ENCODE measurements at places on chromosomes 16 and 17. TPM values are rescaled to one million over a fixed set of nuclear protein-coding genes. Genes with fewer than 3 reads are reported as not detected.
A peak's percentile ranks its signal among the peaks of the same experiment; 100 is the strongest.

Gene RHBDL3
- total RNA-seq: not detected

- DNase-seq: no peak
Observed at GRCh38 chr16:67647111-67647651, 2.2 kb downstream of the CARMIL2 start.

GRCh38 chr16:29198231-29198630 lies 208.3 kb downstream of the NPIPB11 start:
- DNase-seq: no peak

Gene SP2
- total RNA-seq: 30.6 TPM

GRCh38 chr16:87054856-87055255 lies 262.3 kb downstream of the C16orf95 start:
- DNase-seq: no peak

Gene CES5A
- total RNA-seq: not detected

- DNase-seq: no peak
Observed at GRCh38 chr17:55663400-55663799, 59.3 kb downstream of the TMEM100 start.

Gene BIRC5
- total RNA-seq: 0.67 TPM

DNA sequence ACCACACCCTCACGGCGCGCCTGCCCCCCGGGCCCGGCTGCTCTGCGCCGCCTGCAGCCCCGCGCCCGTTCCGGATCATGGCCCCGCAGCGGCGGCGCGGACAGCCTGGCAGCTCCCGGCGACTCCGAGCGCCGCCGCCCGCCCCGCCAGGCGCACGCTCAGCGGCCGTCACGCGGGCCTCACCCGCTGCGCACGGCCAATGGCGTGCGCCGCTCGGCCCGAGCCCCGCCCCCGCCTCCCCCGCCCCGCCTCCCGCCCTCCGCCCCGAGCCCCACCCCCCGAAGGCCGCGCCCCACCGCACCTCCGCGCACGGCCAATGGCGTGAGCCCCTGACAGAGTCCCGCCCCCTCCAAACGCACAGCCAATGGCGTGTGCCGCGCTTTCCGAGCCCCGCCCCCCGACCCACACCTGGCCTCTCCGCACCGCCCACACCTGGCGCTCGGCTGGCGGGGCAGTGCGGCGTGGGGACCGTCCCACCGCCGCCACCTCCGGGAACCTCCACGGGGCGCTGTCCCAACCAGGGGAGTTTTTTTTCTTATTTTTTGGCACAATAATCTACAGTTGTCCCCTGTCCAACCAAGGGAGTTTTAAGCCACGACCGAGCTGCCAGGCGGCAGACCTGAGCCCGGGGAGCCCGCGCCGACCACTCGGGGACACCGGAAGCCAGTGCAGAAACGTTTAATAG lies at the start of gene PCYT2:
Gene PCYT2, minus strand, starts transcription at position 123 of the 685 bp plus-strand sequence. Its CDS starts 44 bp downstream, at position 79.
- peak; percentile 91 for DNase-seq

Gene UBB
- total RNA-seq: 841 TPM

Gene SLC16A5
- 15.9 TPM for total RNA-seq

DNA sequence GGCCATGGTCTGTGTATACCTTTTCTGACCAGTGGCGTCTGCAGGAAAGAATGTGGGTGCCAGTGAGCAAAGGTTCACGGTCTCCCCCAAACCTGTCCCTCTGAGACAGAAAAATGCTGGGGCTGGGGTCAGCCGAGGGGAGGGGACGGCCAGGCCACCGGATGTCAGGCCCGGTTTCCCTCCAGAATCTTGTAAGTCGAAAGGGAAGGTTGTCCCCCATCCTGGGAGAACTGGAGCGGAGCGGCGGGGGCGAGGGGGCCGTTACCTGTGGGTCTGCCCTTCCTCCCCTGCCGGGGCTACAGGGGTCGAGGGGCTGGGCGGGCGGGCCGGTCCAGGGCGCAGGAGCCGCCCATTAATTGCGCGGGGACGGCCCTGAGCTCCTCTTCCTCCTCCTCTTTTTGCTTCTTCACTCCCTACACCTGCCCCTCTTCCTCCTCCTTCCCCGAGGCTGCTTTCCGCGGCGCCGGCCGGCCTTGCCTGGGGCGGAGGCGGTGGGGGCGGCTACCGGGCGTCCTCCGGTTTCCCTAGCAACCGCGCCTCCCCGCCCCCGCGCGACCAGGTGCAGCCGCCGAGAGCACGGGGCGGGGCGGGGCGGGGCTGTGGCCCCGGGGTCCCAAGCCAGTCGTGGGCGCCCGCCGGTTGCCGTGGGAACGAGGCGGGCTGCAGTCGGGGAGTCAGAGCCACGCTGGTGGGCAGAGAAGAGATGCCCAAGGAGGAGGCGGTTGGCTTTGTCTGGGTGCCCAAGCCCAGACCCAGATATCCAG lies at the start of gene MARCHF10:
Gene MARCHF10, minus strand, starts transcription at position 503 of the 764 bp plus-strand sequence. CDS start 6,579 bp downstream, outside the sequence.
- DNase-seq: no peak

DNA sequence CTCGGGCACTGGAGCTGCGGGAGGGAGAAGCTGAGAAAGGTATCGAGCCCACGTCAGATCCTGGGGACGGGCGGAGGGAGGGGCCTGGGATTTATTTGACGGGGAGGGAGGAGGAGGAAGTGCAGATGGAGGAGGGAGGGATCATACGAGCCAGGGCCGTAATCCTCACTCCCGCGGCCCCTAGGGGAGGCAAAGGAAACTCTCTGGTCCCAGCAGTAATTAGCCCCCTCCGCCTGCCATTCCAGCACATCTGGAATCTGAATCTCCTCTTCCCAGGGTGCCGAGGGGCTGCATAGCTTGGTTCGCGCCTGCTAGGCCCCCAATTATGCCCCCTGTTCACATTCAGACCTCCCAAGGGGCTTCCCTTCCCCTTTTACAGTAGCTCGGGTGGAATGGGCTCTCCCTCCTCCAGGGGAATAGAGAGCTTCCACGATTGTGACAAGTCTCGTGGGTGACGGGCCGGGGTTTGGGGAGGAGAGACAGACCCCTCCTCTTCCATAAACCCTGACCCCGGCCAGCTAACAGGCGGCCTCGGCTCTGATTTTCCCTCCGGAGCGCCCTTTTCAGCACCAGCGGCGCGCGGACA lies at the start of gene SEZ6L2:
Gene SEZ6L2, minus strand, starts transcription at position 35 of the 586 bp plus-strand sequence. CDS start 531 bp downstream, outside the sequence.
- DNase-seq: no peak

GRCh38 chr16:85355515-85355837 lies 243.2 kb upstream of the CIBAR2 start:
- no peak for DNase-seq

DNA sequence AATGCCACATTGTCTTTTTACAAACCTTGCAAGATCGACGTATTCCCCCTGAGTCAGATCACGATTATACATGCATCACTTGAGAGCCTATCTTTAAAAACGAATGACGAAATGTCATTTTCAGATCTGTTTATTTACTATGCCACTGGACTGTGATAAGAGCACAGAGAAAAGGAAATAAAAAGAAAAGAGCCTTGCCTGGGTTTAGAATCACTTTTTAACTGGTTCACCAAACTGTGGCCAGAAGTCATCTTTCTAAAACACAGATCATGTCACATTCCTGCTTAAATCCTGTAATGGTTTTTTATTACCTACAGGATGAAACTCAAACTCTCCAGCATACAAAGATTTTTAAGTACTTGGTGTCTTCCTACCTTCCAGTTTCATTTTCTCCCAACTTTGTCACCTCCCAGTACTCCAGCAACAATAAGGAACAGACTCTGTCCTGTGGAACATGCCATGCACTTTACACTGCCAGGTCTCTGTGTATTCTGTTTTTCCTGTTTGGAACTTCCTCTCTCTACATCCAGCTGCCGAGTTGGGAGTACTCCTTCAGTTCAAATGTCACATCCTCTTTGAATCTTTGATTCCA lies 91.5 kb downstream of the SNX11 start:
- no peak for DNase-seq

GRCh38 chr16:58519707-58520106 lies 4.4 kb downstream of the SETD6 start:
- DNase-seq: no peak

Gene ABCC12
- total RNA-seq: not detected

- DNase-seq: no peak
Observed at GRCh38 chr16:75660726-75661302, 13.2 kb downstream of the TERF2IP start.

DNA sequence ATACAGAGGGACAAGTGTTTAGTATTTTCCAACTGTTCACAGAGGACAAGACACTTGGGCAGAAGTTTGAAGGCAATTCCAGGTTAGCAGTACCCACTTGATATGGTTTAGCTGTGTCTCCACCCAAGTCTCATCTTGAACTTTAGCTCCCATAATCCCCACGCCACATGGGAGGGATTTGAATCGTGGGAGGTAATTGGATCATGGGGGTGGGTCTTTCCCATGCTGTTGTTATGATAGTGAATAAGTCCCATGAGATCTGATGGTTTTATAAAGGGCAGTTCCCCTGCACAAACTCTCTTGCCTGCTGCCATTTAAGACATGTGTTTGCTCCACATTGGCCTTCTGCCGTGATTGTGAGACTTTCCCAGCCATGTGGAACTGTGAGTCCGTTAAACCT lies 668.9 kb downstream of the MAF start:
- no peak for DNase-seq

GRCh38 chr17:64281962-64282752 lies 19.1 kb upstream of the TEX2 start:
- peak; percentile 47 for DNase-seq

DNA sequence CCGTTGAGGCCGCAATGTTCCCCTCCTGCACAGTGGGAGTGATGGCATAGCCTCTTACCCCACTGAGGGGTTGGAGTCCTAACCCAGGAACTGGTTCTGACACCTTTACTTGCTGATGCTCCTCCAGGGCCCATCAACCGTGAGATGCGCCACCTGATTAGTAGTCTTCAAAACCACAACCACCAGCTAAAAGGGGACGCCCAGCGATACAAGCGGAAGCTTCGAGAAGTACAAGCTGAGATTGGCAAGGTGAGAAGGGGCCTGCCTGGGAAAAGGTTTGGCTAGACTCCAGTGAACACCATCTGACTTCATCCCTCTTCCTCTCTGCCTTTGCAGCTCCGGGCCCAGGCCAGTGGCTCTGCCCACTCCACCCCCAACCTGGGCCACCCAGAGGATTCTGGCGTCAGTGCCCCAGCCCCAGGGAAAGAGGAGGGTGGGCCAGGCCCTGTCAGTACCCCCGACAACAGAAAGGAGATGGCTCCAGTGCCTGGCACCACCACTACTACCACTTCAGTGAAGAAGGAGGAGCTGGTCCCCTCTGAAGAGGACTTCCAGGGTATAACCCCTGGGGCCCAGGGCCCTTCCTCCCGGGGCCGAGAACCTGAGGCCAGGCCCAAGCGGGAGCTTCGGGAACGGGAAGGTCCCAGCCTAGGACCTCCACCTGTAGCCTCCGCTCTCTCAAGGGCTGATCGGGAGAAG lies 5.8 kb downstream of the RNF40 start:
- DNase-seq: no peak

DNA sequence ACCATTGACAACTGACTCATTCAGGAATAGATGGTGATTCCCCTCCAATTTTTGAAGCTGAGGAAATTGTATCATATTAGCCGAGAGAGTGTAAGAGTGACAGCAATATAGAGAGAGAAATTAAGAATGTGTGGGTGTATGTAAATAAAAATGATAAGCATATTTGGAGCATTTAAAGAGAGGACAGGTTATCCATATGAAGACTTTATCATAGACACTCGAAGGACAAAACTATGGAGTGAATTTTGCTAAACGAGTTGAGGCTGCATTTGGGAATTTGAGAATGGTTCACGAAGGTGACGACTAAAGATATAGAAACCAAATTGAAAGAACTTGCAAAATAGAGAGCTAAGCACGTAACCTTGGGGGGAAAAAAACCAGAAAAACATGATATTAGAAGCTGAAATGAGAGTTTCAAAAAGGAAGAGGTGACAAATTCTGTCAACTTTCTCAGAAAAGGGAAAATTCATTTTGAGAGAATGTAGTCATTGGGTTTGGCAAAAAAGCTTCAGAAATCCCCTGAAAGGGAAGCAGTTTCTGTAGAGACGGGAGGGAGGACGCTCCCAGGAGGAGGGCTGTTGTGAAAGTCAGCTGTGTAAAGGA lies 129.7 kb downstream of the KCNJ2 start:
- DNase-seq: no peak

- no peak for DNase-seq
Observed at GRCh38 chr16:87733190-87733589, 32.6 kb downstream of the KLHDC4 start.

GRCh38 chr16:11155284-11155806 lies 100.7 kb downstream of the SOCS1 start:
- no peak for DNase-seq

Gene ST6GALNAC1
- total RNA-seq: 4.4 TPM

Gene KCNJ2
- not detected for total RNA-seq

Gene PPP1R1B
- 0.12 TPM for total RNA-seq

- no peak for DNase-seq
Observed at GRCh38 chr17:64004218-64004770, 6.1 kb downstream of the PRR29 start.

- DNase-seq: no peak
Observed at GRCh38 chr16:11670171-11671131, 2.2 kb downstream of the SNN start.

Gene SLC5A11
- total RNA-seq: 0.51 TPM

DNA sequence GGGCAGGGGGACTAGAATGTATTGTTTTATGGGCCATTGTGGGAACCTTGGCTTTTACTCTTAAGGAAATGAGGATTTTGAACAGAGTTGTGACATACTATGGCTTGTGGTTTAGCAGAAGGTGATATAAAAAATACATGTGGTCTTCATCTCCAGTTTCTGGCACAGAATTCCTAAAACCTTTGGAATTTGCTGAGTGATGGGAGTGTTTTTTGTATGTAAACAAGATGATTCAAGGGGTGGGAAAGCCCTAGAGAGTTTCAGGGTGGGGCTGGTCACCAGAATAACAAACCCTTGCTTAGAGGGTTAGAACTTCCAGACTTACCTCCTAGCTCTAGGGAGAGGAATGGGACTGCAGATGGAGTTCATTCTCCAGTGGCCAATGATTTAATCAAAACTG lies 316.1 kb downstream of the PHKB start:
- no peak for DNase-seq

Gene GABARAP
- 225 TPM for total RNA-seq

DNA sequence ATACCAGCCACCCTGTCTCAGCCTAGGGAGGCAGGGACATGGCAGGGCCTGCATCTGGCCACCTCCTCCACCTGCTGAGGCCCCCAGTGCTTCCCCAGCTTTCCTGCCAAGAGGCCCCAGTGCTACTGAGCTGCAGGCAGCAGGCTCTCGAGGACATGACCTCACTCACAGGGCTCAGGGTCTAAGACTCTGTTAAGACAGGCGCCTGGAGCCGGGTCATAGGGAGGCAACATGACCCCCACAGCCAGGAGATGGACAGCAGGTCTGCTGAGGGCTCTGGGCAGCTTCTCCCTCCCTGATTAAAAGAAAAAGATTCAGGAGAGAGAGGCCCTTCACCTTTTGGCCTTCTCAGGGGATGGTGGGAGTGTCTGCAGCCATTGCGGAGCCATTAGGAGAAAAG lies 23.2 kb upstream of the FASN start:
- no peak for DNase-seq

- no peak for DNase-seq
Observed at GRCh38 chr16:707062-707538, 1.5 kb upstream of the FBXL16 start.

Gene TAC4
- total RNA-seq: not detected

Gene XAF1
- 114 TPM for total RNA-seq

- no peak for DNase-seq
Observed at GRCh38 chr16:2768403-2769089, 8.5 kb downstream of the ELOB start.

GRCh38 chr17:10116753-10117420 lies 81.5 kb downstream of the GAS7 start:
- no peak for DNase-seq

GRCh38 chr16:24520983-24521382 lies 18.4 kb upstream of the RBBP6 start:
- no peak for DNase-seq

Gene EFNB3
- total RNA-seq: 0.18 TPM

Measured in T-cell (primary cell).